ENCODE measurements at places on chromosomes 1 and 21.

DNA sequence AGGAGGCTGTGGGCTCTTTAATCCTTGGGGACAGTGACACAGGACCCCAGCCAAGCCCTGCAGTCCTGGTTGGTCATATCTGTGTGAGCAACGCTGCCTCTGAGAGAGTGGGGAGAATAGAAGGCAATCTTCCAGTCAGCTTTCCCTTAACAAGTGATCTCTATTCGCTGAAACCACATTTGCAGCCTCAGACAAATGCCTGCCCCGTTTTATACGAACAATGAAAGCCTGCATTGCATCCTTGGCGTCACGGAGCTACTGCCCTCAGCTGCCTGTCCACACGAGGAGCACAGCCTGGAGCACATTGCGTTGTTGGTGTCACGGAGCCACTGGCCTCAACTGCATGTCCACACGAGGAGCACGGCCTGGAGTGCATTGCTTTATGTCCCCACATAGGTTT lies 150.2 kb upstream of the ARHGEF16 start:
- no peak for DNase-seq

- no peak for DNase-seq
Observed at GRCh38 chr21:10273196-10273595, 248.2 kb upstream of the TPTE start.

GRCh38 chr1:194362327-194362726 lies 1175.9 kb upstream of the B3GALT2 start:
- no peak for DNase-seq

DNA sequence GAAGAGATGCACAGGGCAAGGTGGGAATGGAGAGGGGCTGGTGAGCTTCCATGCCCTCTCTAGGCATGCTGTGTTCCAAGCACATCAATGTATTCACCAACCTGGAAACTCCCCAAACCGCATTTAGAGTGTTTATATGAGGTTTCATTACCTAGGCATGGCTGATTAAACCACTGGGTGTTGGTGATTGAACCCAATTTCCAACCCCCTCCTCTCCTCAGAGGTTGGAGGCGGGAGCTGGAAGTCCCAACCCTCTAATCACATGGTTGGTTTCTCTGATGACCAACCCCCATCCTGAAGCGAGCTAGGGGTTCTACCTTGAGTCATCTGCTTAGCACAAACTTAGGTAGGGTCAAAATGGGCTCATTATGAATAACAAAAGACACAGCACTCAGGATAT lies 3.0 kb upstream of the PPIE start:
- no peak for DNase-seq

- no peak for DNase-seq
Observed at GRCh38 chr21:41715649-41716281, 51.1 kb downstream of the RIPK4 start.

GRCh38 chr1:236051242-236051791 lies 13.6 kb downstream of the NID1 start:
- DNase-seq: no peak

- DNase-seq: no peak
Observed at GRCh38 chr1:31796707-31797106, 19.1 kb downstream of the SPOCD1 start.

- no peak for DNase-seq
Observed at GRCh38 chr1:203476216-203476814, 709 bp downstream of the PRELP start.

DNA sequence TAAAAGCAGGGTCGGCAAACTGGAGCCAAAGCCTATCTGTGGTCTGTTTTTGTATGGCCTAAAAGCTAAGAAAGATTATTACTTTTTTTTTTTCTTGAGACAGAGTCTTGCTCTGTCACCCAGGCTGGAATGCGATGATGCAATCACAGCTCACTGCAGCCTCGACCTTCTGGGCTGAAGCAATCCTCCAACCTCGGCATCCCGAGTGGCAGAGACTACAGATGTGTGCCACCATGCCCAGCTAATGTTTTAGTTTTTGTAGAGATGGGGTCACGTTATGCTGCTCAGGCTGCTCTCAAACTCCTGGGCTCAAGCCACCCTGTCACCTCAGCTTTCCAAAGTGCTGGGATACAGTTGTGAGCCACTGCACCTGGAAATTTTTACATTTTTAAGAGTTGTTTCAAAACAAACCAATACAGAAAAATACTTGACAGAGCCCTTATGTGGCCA lies 6.5 kb upstream of the GLRX2 start:
- peak; percentile 83 for DNase-seq

DNA sequence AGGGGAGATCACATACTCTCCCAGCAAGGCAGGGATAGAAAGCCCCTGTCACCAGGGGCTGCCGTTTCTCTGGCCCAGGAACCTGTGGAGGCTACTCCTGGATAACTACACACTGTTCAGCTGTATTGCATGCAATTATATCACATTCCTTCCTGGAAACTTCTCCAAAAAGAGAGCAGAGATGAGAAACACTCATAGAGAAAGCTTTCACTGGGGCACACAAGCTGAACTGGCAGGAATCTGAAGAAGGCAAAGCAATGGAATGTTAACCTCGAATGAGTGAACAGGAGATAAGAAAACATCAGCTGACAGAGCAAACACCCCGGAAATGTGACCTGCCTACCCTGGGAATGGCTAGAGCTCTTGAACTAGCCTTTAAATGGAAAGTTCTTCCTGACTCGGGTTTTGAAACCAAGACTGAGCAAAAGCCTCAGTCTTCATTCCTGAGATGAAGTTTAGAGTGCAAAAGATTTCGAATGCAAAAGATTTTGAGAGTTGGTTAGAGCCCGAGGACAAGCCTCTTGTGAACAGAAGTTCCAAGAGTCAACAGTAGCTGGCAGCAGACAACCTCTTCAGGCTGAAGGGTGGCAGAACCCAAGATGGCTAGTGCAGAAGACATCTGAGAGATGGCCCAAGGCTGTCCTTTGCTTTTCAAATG lies 32.3 kb downstream of the CCN1 start:
- DNase-seq: peak; percentile 92

- no peak for DNase-seq
Observed at GRCh38 chr1:95742591-95743089, 508.6 kb downstream of the RWDD3 start.

- DNase-seq: no peak
Observed at GRCh38 chr1:181016563-181016962, 6.1 kb downstream of the STX6 start.

DNA sequence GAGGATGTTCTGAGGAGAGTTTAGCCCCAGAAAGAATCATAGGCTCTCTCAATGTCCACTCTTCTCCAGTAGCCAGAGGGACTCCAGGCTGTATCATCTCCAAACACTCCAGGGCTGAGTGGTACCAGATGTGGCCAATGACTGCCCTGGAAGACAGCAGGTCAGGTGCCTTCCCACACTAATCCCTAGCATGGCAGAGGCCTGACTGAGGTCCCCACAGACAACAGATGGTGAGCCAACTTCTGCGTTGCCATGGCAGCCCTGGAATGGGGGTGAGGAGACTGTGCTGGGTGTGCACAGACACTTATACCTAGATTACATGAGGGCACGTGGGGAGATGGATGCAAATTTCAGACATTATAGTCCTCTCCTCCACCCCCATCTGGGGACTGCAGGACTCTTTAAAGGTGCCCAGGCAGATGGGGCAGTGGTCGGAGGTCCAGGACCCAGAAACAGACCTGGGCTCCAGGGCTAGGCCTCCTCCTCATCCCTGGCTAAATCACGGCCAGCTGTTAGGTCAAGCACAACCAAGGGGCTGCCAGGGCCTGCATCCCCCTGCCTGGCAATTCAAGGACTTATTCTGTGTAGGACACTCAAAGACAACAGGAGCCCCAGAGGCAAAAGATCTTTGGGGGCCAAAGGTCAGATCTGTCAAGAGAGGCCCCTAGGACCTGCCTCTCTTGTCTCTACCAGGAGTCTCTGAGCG lies 42.9 kb downstream of the CAMK2N1 start:
- DNase-seq: peak; percentile 63

GRCh38 chr21:29243188-29243587 lies 55.5 kb upstream of the BACH1 start:
- no peak for DNase-seq

DNA sequence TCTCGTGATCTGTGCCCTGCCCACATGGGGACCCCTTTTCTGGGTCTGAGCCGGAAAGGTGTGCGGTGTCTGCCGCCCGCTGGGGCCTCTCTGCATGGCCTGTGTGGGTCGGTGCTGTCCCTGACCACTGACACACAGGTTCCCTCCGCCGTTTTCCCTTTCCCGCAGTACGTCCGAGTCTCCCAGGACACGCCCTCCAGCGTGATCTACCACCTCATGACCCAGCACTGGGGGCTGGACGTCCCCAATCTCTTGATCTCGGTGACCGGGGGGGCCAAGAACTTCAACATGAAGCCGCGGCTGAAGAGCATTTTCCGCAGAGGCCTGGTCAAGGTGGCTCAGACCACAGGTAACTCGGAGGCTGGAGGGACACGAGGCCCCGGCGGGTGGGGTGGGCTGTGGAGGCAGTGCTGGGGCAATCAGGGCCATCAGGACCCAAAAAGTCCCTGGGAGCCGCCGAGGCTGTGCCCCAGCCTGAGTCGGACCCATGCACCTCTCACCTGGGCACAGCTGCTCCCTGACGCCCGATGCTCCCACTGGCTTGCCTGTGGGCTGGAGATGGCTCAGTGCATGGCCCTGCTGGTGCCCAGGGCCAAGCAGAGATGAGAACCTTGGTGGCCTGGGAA lies 13.3 kb downstream of the TRPM2 start:
- no peak for DNase-seq

GRCh38 chr1:17607644-17608581 lies 68.4 kb downstream of the ARHGEF10L start:
- no peak for DNase-seq

GRCh38 chr1:91732291-91733107 lies 153.5 kb downstream of the TGFBR3 start:
- peak; percentile 81 for DNase-seq

GRCh38 chr1:24727501-24728216 lies 17.6 kb upstream of the CLIC4 start:
- peak; percentile 80 for DNase-seq

DNA sequence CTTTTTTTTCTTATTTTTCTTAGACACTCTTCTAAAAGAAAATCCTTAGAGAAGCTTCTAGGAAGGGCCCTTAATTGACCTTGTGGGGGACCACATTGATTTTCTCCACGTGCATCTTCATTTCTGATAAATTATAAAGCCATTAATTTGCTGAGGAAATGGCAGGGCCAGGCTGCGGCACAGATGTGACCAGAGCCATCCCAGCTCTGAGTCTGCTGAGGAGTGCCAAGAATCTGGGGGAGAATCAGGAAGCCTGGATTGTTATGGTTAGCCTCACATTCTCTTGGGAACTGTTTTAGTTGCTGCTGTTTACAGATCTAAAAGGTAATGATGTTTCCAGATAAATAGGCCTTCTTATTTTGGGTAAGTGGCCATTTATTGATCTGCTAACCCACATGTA lies 16.2 kb downstream of the PROX1 start:
- no peak for DNase-seq

DNA sequence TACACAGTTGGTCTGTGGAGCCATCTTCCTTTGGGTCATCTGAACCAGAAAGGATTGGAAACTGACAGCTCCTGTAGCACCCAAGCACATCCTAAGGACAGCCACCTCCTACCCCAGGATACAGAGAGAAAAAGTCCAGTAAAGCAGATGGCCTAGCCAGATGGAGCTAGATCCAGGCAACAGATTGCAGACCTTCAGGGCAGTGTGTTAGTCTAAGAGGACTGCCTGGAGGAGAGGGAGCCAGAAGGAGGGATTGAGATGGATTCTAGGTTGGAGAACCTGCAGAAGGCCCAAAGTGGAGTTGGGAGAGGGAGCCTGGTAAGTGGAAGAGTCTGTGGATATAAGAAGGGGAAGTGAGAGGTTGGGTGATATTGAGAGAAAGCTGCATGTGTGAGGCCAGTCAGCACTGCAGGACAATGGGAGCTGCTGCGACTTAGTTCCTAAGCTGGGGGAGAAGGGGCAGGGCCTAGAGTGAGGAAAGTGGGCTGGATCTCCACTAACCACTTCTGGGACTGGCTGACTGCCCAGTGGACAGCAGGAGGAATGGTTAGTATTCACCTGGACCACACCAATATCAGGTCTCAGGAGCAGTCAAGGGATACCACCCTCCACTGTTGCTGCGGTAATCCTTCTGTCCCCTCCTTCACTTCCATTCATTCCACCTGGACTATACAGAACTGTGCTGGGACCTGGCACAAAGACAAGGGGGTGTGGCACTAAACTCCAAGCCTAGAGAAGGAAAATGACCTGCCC lies 13.4 kb downstream of the BCAN start:
- DNase-seq: no peak

GRCh38 chr1:212490276-212490675 lies 57.6 kb downstream of the NENF start:
- no peak for DNase-seq

DNA sequence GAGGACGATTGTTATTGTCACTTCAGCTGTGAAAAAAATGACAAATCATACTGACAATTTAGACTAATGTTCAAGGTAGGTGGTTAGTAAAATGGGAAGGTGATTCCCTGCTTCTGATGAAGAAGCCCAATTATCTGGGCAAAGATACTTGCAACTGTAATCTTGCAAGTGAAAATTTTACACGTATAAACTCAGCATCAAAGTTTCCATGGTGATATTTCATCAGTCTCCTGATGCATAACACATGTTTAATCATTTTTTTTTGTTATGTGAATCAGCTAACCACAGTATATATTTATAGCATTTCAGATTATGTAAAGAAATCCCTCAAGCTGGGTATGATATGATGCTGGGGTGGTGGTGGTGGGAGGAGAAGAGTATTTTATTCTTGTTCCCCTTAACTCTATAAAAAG lies 16.4 kb upstream of the KCNK1 start:
- DNase-seq: no peak
